Kidney epithelial cell (primary cell): ENCODE measurements at places on chromosomes 6 and 20. TPM values are rescaled to one million over a fixed set of nuclear protein-coding genes. Genes with fewer than 3 reads are reported as not detected.

The C6orf62 gene
- 126 and 137 TPM in 2 replicates for total RNA-seq

GRCh38 chr6:21946298-21946783, 350.5 kb downstream of the PRL start:
- peak; percentile 93 for DNase-seq

DNA sequence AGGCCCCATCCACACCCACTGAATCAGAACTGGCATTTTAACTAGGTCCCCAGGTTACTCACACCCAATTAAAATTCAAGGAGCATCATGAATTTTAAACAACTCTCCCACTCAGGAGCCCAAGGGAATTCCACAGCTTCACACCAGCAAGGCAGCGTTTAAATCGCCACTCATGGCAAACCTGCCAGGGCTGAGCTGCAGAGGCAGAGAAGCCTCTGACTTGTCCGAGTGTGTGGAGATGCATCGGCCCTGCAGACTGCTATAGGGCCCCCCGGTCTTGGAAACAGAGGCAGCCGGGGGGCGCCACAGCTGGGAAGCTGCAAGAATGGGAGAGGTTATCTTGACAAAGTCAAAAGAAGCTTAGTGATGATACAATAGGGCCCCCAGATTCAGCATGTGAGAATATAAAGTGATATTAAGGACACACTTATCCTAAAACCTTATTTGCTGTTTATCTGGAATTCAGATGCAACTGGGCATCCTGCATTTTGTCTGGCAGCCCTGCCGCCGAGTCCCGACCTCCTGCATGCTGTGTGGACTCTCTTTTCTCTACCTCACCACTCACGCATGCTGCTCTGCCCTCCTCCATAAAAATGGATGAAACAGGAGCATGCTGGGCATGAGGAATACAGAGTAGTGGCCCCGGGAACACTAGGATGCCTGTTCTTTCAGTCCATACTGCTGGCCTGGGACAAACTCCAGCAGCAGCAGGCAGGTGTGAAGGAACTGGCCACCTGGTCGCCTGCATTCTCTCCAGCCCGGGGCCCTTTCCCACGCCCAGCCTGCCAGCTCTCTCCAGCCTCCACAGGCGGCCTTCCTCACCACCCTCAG, 126.1 kb downstream of the PXDC1 start:
- no peak for DNase-seq

GRCh38 chr6:165962366-165962765, 205.3 kb downstream of the TBXT start:
- DNase-seq = no peak

GRCh38 chr6:135192256-135193174, 11.4 kb downstream of the MYB start:
- DNase-seq = no peak

The VWA7 gene
- total RNA-seq = 1.5 and 3.1 TPM in 2 replicates

GRCh38 chr6:4264081-4264480, 128.7 kb upstream of the ECI2 start:
- DNase-seq = no peak

DNA sequence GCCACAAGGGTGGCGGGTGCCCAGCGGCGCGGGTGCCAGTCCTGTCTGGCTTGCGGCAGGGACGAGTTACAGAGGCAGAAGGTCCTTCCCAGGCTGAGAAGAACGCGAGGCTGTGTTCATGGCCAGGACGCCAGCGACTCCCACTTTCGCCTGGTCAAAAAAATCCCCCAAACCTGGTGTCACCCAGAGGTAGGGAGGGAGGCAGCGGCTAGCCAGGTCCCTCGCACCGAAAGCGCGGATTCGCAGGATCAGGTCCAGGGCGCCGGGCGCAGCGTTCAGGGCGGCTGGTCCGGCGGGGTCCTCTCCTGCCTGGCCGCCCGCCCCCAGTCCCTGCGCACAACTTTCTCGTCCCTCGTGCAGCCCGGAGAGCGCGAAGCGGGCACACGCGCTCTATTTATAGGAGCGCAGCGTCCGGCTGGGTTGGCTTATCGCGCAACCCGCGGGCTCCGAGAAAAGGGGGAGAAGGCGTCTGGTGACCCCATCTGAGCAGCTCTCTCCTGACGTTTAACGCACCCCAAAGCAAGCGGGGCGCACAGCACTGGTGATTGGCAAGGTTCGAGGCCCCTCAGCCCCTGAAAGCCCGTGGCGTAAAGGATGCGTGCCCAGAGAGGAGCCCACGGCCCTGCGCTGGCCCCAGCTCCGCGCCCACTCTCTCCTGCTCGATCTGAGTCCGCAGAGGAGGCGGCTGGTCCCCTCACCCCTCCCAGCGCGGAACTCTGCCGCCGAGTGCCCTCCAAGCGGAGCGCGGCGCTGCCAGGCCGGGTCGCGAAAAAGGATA, 519 bp downstream of the CBLN4 start:
- DNase-seq = no peak

The SGK1 gene
- 85.4 and 94.3 TPM in 2 replicates for total RNA-seq

DNA sequence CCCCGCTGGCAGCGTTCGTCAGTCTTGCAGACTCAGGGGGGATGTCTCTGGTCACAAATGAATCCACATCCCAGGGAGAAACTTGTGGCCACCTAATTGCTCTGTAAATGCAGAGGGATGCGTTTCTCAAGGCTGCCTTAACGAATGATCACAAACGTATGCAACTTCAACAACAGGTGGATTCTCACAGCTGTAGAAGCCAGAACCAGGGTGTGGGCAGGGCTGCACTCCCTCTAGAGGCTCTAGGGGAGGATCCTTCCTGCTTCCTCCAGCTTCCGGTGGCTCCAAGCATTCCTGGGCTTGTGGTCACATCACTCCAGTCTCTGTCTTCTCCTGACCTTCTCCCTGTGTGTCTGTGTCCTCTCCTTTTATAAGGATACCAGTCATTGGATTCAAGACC, 3.3 kb upstream of the TAF4 start:
- DNase-seq = no peak

GRCh38 chr6:17919496-17919895, 67.9 kb downstream of the KIF13A start:
- DNase-seq = no peak

- no peak for DNase-seq
Observed at GRCh38 chr20:58720890-58721289, 28.3 kb downstream of the NPEPL1 start.

DNA sequence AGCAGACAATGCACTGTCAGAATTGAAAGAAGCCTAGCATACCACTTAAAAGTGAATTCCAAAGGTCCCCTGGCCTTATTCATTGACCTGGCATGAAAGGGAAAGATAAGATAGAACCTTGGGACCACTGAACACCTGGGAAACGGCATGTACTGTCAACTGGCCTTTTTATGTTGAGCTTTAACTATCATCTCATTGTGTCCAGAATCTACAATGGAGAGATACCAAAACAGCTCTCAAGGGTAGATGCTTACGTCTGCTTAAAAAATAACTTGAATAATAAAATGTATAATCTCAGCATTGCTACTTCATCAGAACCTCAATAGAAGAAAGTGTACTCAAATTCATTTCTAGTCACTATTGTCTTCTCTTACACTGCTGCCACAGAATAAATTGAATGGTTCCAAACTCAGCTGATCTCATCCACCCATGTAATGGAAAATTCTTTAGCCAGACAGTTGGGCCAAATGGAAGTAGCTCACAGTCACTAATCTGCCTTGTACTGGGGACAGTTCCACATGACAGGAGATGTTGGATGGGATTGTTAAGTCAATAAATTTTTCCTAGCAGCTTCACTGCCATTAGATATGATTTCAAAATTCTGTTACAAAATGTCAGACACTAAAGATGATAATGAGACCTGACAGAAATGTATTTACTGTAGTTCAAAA, 93.8 kb downstream of the MLIP start:
- DNase-seq = no peak

GRCh38 chr6:35794536-35795452, 2.3 kb downstream of the CLPS start:
- DNase-seq = no peak

- no peak for DNase-seq
Observed at GRCh38 chr6:95420792-95421191, 156.5 kb upstream of the MANEA start.

DNA sequence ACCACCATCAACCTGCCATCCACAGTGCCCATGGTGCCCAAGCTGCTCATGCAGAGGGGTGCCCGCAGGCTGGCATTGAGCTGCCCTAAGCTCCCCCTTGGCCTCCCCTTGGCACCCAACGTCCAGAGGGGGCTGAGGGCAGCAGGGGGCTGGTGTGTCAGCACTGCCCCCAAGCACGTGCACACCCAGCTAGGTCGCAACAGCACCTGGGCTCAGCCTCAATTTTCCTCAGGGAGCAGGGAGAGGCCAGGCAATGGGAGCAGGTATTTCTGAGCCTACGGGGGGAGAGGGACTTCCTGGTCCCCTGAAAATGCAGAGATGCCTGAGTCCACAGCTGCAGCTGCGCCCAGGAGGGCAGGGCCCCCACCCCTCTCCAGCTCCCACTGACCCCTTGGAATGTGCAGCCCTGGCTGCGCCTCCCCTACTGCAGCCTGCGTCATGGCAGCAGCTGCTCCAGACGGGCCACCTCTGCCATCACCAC, 204.2 kb downstream of the ANKRD60 start:
- no peak for DNase-seq

The MYB gene
- total RNA-seq = 0.62 and 1.7 TPM in 2 replicates

DNA sequence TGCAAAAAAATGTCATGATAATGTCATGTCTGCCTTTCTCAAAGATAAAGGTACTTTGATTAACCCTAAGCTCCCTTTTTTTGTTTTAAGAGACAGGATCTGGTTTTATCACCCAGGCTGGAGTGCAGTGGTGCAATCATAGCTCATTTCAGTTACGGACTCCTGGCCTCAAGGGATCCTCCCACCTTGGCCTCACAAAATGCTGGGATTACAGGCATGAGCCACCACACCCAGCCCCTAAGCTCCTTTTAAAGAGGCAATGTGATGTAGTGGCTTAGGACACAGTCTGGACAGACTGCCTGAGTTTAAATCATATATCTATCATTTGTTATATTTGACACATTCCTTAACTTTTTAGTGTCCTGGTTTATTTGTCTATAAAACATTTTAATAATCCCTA, 77.0 kb downstream of the FLRT3 start:
- DNase-seq = no peak

DNA sequence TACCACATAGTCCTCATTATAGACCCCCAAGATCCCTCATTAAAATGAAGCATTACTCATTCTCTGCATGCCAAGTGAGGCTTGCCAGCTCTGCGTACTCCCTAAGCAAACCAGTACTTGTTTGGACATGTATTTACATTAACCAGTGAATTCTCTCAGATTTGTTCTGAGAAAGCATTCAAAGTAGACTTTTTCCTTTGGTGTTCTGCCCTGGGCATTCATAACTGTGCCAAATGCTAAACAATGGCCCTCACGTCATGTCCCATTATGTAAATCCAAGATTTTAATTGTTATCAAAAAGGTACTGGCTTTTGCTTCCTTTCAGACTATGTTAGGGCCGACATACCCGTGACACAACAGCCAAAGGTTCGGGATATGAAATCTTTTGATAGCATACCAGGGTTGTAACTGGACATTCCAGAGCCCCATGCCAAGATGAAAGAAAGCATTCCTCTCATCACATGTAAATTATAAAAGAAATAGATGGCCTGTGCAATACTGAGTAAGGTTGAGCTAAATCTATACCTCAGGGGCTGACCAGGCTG, 164.2 kb downstream of the ADAT2 start:
- DNase-seq = no peak

The NEU1 gene
- 142 and 152 TPM in 2 replicates for total RNA-seq

GRCh38 chr20:16167423-16168130, 405.7 kb downstream of the KIF16B start:
- DNase-seq = no peak

DNA sequence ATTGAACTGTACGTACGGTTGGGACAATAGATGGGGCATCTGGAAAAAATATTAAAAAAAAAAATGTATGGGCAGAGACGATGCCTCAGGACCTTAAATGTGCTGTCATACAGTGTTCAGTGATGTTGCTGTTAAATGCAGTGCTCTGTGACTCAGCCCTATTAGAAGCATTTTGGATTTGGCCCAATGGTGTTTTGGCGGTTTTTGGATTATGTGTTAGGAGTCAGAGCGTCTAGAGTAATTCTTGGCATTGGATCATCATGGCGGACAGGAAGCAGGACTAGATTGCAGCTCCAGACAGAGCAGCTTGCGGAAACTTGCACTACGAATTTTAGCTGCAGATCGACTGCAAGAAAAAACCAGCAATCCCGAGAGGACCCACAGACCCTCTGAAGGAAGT, 280.0 kb downstream of the SOX4 start:
- no peak for DNase-seq

- peak; percentile 14 for DNase-seq
Observed at GRCh38 chr6:22251348-22251747, 45.5 kb downstream of the PRL start.

The COL11A2 gene
- total RNA-seq = 0.14 and 0.38 TPM in 2 replicates

The DNMT3B gene
- 7.5 and 9.0 TPM in 2 replicates for total RNA-seq

The TENT5A gene
- total RNA-seq = 4.3 and 4.6 TPM in 2 replicates

The FAM209B gene
- total RNA-seq = 0.48 TPM in 1 of 2 replicates, not detected in the other

DNA sequence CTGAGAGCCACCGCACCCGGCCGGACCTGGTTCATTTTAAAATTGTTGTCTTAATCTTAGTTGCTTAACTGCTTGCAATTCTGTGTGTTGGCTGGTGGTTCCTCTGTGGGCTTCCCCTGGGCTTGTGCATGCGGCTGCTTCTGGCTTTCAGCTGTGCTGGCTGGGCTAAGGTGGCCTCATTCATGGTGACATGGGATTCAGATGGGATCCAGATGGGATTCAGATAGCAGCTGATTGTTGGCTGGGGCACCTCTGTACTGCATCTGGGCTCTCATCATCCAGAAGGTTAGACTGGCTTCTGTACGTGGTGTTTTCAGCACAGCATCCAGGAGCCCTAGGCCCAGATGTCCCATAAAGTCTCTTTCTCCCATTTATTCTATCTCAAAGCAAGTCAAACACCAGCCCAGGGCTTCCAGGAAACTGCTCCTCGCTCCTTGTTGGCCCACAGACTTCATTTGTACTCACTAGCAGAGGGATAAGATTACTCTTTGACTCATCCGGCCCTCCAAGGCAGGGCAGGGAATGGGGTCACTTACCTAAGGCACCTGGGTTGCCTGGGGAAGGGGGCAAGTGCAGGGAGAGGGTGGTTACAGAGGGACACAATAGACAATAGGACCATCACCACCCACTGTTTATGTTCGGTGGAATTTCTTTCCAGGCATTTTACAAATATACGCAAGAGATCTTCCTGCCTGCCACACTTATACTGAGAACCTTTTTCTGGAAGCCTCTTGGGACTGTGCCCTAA, 10.2 kb upstream of the PEDS1 start:
- DNase-seq = no peak

- no peak for DNase-seq
Observed at GRCh38 chr20:38283236-38283635, 20.7 kb upstream of the BPI start.

- DNase-seq = peak; percentile 34
Observed at GRCh38 chr20:10469599-10469998, 34.5 kb downstream of the SLX4IP start.

The CYP24A1 gene
- total RNA-seq = 0.04 and 0.82 TPM in 2 replicates

- no peak for DNase-seq
Observed at GRCh38 chr6:168163096-168163731, 84.2 kb upstream of the FRMD1 start.

The HLA-DRB1 gene
- 2.6 and 4.0 TPM in 2 replicates for total RNA-seq

DNA sequence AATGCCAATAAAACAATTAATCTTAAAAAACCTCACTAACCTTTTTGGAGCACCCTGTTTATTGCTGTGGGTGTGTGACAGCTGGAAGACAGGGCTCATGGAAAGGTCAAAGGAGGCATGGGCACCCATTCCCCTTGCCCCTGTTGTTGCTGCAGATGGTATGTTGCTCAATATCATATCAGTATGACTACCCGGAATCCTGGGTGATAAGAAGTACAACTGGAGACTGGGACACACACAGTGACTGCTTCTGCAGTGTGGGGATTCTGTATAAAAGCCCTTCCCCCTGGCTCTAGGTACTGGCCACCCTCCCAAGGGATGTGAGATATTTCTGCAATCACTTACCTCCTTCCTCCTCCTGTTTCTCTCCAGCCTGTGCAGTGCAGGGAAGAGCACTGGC, 47.3 kb upstream of the IL20RA start:
- no peak for DNase-seq

The LKAAEAR1 gene
- not detected in 2 replicates for total RNA-seq
